ENCODE measurements at places on chromosomes 2 and 18. TPM values are rescaled to one million over a fixed set of nuclear protein-coding genes. Genes with fewer than 3 reads are reported as not detected.

Gene CCNYL1
- 19.1 TPM for total RNA-seq

Gene ARHGEF4
- total RNA-seq: 7.8 TPM

Gene DPP10
- not detected for total RNA-seq

Gene SULT1C2
- total RNA-seq: 0.33 TPM

Gene ALPP
- 20.3 TPM for total RNA-seq

Gene ARL5A
- total RNA-seq: 19.8 TPM

Gene GALNT14
- 44.3 TPM for total RNA-seq

Gene RBKS
- total RNA-seq: 8.0 TPM

Gene B4GALT6
- 5.3 TPM for total RNA-seq

Gene SIX2
- 2.5 TPM for total RNA-seq

Gene CABYR
- 16.2 TPM for total RNA-seq

Gene CACNB4
- 0.19 TPM for total RNA-seq

Gene ANKRD62
- not detected for total RNA-seq

Gene NEB
- total RNA-seq: 0.35 TPM

Gene PDE1A
- 0.17 TPM for total RNA-seq

Gene PLEKHH2
- total RNA-seq: 3.1 TPM

Gene SAG
- total RNA-seq: not detected

Gene NR4A2
- 2.9 TPM for total RNA-seq

Gene GREB1
- total RNA-seq: 3.9 TPM

Gene REG3G
- not detected for total RNA-seq

Gene ZSWIM2
- not detected for total RNA-seq

Gene ARHGAP15
- total RNA-seq: 0.14 TPM

Gene SPR
- total RNA-seq: 120 TPM

Gene CCBE1
- 13.2 TPM for total RNA-seq

Gene GAREM2
- 6.4 TPM for total RNA-seq

Gene PAPOLG
- 10.0 TPM for total RNA-seq

Gene IL37
- total RNA-seq: not detected

Gene ZAP70
- not detected for total RNA-seq

Gene PLEK
- total RNA-seq: not detected

Gene KCNS3
- 1.3 TPM for total RNA-seq

Gene MOGAT1
- not detected for total RNA-seq

Gene SATB2
- total RNA-seq: 3.9 TPM

Gene INHBB
- total RNA-seq: 35.9 TPM

Gene SKOR2
- not detected for total RNA-seq

Gene LIMS2
- 6.2 TPM for total RNA-seq

Gene TFCP2L1
- total RNA-seq: 24.2 TPM

Gene C1QL2
- 0.86 TPM for total RNA-seq

Gene SGPP2
- total RNA-seq: 0.77 TPM

Gene DES
- 0.47 TPM for total RNA-seq

Gene RMDN2
- total RNA-seq: 5.0 TPM

Gene BCL11A
- total RNA-seq: 0.01 TPM

Gene GEN1
- 8.1 TPM for total RNA-seq

Gene PTPN18
- total RNA-seq: 33.3 TPM

Gene DNAJC5G
- total RNA-seq: not detected

Gene GPR39
- 5.9 TPM for total RNA-seq

Gene ALLC
- 0.11 TPM for total RNA-seq

Gene OTX1
- total RNA-seq: 3.4 TPM

Gene GAD1
- 0.13 TPM for total RNA-seq

Gene LGALSL
- 12.0 TPM for total RNA-seq

Gene AQP12B
- not detected for total RNA-seq

Gene TRIM54
- 1.1 TPM for total RNA-seq

Gene CROCC2
- not detected for total RNA-seq

Gene TSPYL6
- total RNA-seq: not detected

Gene DNAH7
- total RNA-seq: 1.0 TPM

Gene KHK
- 7.6 TPM for total RNA-seq

Gene C2orf15
- total RNA-seq: 0.58 TPM
